ENCODE measurements at places on chromosomes 2 and 18.

DNA sequence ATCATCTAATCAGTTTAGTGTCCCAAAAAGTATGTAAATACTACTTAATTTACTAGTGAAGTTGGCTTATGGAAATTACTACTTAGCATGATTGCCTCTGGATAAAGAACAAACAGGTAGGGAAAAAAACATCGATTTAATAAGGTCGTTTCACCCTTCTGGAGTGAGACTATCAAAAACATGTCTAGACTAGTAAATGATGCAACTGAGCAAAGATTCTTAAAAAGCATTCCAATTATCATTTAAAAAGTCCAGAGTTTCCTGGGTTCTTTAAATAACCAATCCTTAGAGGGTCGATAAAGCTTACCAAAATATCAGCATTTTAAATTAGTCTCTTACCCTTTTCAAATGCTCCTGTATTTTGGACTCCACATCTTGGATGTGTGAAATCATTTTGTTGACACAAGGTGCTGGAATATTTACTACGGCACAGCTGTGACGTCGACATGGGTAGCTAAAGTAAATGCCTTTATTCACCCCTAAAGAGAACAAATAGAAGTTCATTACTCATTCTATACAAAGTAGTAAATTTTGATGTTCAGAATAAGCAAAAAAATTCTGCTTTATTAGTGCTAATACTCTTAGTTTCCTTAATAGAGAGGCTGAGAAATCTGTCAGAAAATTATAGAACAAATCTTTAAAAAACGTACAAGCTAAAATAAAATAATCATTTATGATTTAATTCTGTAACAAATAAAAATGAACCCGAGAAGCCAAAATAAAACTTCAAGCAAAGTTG lies 70.6 kb downstream of the CCDC178 start:
- no peak for DNase-seq

DNA sequence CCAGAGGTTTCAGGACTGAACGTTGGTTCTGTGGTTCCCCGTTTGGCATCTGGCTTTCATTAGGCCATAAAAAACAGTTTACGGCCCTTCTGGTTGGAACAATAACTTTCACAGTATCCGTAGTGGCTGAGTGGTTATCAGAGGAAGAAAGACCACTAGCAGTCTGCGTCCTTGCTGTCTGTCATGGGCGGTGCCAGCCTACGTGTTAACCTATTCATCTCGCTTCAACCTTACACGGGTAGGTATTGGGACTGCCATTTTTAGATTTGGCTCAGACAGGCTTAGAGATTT lies 42.6 kb upstream of the ROCK2 start:
- DNase-seq = no peak

GRCh38 chr2:137910641-137911040 lies 53.6 kb upstream of the HNMT start:
- peak; percentile 10 for DNase-seq

GRCh38 chr2:69077252-69077950 lies 64.4 kb downstream of the ANTXR1 start:
- DNase-seq = no peak

GRCh38 chr2:240296104-240296406 lies 139.4 kb upstream of the GPC1 start:
- DNase-seq = no peak

GRCh38 chr18:70671889-70672565 lies 383.2 kb downstream of the SOCS6 start:
- peak; percentile 42 for DNase-seq

GRCh38 chr18:79625195-79625923 lies 54.2 kb upstream of the CTDP1 start:
- peak; percentile 30 for DNase-seq

DNA sequence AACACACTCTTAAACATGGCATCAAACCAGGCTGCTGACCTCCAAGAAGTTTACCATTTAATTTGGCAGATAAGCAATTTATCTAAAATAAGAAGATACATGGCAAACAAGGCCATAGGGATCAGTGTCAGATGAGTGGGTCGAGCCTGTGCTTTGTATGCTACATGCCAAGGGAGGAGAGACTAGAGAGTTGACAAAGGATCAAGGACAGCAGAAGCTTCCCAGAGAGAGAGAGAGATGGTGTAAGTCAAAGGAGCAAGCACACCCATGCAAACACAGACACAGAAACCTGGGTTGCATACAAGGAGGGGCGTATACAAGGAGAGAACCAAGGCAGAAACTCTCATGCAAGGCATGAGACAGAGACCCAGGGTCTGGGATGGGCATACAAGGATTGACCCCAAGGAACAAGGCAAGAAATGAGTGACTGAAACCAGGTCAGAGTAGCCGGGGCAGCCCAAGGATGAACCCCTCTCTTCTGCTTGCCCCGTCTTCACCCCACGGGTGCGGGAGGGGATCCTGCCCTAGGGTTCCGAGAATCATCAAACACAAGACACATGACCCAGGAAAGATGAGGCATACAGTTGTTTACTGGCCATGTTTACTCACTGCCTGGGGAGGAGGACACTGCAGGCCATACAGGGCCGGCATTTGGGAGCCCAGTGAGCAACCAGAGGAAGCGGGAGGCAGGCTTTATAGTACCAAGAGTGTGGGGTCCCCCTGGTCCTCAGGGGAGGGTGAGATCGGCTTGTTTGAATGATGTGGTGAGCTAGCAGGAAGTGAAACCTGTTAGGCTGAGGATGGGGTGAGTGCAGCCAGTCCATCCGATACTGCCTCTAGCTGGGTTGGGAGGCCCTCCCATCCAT lies 529.2 kb upstream of the ID2 start:
- no peak for DNase-seq

DNA sequence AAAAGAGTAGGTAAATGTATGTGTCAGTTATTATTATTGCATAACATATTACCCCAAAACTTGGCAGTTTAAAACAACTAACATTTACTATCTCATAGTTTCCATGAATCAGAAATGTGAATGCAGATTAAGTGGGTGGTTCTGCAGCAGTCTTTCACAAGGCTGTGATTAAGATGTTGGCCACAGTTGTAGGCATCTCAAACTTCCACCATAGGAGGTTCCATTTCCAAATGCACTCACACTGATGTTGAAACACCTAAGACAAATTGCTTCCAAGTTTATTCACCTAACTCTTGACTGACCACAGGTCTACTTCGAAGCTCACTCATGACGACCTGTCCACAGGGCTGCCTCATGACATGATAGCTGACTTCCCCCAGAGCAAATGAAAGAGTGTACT lies 360.8 kb downstream of the GRB14 start:
- no peak for DNase-seq
